T-cell (primary cell): ENCODE measurements at places on chromosomes 11 and 22.

- DNase-seq: no peak
Measured at GRCh38 chr11:92644595-92645445, 324.6 kb upstream of the MTNR1B start.

- no peak for DNase-seq
Measured at GRCh38 chr11:14541192-14541947, 21.2 kb upstream of the PSMA1 start.

DNA sequence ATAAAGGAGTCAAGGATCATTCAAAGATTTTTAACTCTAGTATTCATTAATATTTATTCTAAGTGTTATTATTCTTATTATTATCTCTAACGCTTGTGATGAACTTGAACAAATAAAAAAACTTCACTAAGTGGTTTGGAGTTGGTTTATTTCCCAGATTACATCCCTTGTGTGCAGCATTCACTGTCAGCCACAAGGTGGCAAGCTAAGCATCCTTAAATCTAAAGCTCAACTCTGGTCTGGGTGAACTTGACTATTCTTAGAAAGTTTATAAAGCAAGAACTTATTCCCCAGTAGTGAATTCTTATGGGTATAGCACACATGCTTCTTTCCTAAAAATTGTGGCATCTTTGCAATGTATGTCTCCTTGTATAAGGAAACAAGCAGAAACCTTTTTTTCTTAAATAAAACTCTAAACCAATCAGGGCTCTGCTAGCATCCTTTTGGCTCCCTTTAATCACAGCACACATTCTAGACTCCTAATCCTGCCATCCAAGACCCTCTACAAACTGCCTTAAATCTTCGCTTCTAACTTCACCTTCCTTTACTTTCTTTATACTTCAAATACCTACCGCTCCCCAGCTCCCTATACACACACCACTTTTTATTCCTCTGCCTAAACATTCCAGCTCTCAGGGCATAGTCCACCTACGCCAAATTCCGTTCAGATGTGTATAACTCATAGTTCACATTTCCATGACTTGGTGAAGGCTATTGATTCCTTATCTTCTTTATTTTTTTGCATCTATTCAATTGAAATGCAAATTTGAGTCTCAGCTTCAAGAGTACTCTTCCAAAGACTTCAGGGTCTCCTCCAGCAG, 1068.8 kb downstream of the DLG2 start:
- no peak for DNase-seq

DNA sequence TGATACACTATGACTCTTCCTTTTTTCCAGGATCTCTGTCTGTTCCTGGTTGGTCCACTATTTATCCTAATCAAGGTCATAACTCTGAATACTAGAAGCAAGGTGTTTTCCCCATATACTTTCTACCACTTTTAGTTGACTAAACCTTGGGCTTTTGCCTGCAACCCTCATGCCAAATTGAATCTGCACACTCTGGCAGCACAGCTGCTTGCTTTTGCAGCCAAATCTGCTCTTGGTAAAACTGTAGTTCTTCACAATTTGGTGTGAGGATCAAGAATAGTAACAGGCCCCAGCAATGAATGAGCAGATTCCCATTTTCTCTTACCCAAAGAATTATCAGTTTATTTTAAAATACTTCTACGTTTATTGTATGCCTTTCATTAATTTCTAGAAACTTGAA, 586.5 kb upstream of the CNTN5 start:
- DNase-seq: no peak

DNA sequence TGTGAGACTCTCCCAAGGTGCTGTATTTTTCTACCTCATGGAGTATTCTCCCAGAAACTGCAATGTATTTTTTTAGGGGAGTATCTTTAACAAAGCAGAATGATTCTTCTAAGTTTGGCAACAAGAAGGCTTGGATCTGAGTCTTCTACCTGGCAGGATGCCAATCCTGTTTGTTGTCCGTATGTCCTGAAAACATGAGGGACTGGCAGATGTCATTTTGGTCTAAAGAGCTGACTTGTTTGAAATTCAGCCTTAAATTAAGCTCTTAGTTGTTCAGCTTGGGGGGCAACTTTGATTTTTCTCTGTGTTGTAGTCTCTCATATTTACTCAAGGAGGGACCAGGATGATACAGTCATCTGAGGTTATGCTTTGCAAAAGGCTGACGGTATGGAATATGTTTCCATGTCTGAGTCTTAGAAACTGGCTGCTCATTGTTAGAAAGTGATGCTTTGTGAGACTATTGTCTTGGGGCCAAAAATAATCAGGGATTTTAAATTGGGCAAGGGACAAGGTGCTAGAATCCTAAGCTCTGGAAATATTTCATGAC, 9.3 kb downstream of the MRPL16 start:
- no peak for DNase-seq
